ENCODE measurements at places on chromosomes 5 and 9.

GRCh38 chr5:138696501-138696900 is 56.7 kb upstream of the CTNNA1 start:
- no peak for DNase-seq

DNA sequence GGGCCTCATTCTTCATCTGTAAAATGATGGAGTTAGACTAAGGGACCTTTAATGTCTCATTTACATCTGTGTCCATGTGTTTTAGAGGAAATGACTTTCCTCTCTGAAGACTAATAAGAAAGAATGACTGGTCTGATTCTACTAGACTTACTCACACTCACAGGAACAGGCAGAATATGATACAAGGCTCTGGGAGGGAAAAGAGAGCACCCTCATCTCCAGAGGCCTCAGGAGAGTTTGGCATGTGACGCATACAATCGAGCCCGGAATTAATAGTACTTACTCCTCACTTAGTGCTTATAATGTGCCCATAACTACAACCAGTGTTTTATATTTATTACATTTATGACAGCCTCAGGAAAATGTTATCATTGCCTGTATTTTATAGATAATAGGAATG is 608.7 kb downstream of the KCTD16 start:
- DNase-seq = no peak

- no peak for DNase-seq
These were observed 5.8 kb downstream of the ENC1 start for GRCh38 chr5:74634611-74635286.

DNA sequence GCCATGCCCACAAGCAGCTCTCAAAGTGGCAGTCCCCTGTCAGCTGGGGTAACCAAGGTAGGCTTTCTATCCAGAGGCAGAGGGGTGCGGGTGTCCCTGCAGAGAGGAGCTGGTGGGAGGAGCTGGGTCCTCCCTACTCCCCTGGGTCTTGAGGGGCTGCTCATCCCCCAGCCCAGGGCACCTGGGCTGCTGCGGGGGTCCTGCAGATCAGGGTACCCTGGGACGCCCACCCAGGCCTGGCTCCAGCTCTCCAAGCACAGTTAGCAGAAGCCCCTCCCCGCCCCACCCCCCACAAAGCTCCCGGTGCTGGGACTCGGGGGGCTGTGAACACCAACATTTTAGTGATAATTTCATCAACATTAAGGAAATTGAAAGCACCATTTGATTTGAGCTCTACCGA is 29.8 kb downstream of the VAV2 start:
- no peak for DNase-seq

GRCh38 chr9:16884952-16885513 is 14.6 kb upstream of the BNC2 start:
- peak; percentile 22 for DNase-seq

GRCh38 chr5:9653811-9654210 is 23.7 kb upstream of the TAS2R1 start:
- DNase-seq = no peak

- DNase-seq = no peak
These were observed 99.2 kb upstream of the TRIM32 start for GRCh38 chr9:116587919-116588318.

- peak; percentile 42 for DNase-seq
These were observed 342.4 kb upstream of the GRIA1 start for GRCh38 chr5:153147891-153148623.

- DNase-seq = no peak
These were observed 18.7 kb upstream of the PARP8 start for GRCh38 chr5:50647726-50648125.

DNA sequence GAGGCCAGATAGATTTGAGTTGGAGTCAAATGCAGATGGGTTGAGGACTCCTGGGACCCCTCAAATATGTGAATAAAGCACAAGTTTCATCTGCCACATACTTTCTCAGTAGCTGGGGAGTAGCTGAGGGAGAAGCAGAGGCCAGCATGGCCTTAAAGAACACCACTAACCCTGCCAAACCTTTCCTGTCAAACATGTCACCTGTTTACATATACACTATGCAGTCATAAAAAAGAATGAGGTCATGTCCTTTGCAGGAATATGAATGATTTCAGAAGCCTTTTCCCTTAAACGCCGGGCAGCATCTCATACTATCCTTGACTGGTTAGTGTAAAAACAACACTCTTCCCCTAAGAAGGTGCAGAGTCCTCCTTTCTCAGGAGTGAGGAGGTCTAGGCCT is 25.2 kb upstream of the HSD17B4 start:
- DNase-seq = no peak

DNA sequence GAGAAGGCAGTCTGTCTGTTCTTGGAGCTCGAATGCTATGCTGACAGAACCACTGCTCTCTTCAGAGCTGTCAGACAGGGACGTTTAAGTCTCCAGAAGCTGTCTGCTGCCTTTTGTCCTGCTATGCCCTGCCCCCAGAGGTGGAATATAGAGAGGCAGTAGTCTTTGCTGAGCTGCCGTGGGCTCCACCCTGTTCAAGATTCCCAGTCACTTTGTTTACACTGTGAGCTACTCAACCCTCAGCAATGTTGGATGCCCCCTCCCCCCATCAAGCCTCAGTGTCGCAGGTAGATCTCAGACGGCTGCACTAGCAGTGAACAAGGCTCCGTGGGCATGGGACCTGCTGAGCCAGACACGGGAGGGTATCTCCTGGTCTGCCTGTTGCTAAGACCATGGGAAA is 344.2 kb downstream of the TMEM161B start:
- DNase-seq = no peak

DNA sequence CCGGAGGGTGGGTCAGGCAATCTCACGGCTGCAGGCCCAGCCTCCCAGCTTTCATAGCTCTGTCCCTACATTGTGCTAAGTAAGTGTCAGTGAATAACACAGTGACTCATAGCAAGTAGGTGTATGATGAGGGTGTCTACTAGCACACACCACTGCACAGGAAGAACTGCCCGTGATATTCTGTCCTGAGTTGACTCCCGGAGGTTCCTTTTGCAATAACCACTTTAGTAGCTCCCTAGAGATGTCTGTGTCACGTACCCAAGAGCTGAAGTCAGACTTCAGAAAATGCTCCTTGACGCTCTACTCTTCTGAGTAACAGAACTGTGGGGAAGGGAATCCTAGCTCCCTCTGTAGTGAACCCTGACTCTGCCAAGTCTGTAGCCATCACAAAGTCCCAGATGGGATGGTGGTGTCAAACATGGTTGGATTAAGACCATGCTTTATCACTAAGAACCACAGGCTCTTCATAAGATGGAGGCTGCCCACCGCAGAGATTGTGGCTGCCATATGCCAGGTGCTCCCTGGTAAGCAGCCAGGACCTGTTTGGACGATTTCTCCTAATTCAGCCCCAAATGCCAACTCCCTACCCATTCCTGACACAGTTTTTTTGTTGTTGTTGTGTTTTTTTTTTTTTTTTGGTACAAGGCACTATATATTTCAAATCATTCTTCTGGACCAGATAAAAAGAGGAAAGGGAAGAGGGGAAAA is 352.6 kb upstream of the PANK3 start:
- no peak for DNase-seq

DNA sequence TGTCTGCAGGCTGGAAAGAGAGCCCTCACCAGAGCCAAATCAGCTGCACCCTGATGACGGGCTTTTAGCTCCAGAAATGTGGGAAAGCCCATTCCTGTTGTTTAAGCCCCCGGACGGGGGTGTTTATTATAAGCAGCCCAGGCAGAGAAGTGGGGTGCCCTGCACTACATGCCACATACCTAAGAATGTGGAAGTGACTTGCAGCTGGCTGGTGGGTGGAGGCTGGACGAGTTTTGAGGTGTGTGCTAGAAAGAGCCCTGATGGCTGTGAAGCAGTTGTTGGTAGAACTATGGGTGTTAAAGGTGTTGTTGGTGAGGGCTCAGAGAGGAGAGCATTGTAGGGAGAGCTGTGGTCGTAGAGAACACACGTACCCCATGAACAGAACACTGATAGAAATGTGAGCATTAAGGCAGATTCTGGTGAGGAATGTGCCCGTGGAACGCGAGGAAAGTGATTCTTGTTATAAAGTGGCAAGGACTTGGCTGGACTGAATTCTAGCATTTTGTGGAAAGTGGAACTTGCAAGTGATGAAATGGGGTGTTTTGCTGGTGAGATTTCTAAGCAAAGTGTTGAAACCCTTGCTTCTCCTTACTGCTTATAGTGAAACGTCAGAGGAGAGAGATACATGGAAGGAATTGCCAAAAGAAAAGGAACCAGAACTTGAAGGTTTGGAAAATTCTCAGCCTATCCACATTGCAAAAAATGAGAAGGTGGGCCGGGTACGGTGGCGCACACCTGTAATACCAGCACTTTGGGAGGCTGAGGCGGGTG is 38.9 kb downstream of the AHRR start:
- DNase-seq = no peak

DNA sequence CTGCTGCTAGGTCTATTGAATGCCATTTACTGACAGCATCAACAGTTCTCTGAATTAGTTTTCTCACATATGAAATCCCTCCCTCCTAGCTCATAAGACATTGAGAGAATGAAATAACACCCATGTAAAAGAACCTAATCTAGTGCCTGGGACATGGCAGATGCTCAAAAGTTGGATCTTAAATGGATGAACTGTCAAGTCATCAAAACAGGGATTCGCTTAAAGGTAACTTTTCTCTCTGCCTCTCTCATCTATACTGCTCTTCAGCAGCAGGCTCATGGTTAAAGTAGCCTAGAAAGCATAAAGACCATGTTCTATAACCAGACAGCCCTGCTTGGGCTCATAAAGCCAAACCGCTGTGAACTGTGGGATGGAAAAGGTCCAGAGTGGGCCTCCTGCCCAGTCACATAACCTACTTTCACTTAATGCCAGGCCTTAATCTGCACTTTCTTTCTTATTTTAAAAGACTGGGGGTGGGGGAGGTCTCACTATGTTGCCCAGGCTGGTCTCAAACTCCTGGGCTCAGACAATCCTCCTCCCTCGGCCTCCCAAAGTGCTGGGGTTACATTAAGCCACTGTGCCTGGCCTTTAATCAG is 3.7 kb downstream of the TMEM245 start:
- no peak for DNase-seq

- no peak for DNase-seq
These were observed 43.1 kb upstream of the SELENOP start for GRCh38 chr5:42854795-42855194.

DNA sequence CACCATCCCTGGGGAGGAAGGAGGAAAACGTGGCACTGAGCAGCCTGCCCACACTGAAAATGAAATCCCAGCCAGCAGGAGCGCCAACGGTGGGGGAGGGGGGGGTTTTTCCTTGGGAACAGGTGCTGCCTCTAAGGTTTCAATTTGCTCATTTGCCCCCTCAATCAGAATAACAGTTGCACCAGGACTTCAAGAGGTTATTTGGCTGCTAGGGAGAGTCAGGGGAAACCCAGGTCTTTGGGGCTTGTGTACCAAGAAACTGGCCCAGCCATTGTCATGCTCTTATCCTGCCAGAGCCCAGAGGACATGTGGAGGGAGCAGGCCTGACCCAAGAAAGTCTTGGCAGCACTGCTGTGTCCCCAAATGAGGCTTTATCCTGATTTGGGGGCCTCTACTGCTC is 66.5 kb downstream of the NDFIP1 start:
- no peak for DNase-seq

- DNase-seq = no peak
These were observed 145.6 kb downstream of the LPAR1 start for GRCh38 chr9:110892689-110893088.

DNA sequence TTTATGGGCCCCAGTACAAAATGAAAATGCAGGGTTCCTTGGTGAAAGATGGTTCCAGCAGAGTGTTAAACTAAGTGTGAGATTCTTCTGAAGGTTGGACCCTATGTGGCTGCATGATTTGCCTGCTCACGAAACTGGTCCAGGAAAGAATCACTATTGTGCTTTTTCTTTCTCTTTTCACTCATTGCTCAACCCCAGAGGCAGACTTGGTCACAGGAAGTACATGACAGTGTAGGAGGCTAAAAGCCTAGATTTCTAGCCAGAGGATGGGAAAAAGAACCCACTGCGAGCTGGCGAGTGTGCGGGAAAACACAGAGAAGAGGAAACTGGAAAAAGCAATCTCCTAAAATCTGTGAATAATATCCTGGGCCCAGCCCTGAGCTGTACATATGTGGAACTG is 18.6 kb downstream of the SLC36A2 start:
- no peak for DNase-seq

- no peak for DNase-seq
These were observed 282.9 kb downstream of the SLF1 start for GRCh38 chr5:94901191-94901979.
